ENCODE measurements at places on chromosomes 5 and 9.

GRCh38 chr5:44847206-44847852 lies 38.6 kb downstream of the MRPS30 start:
- DNase-seq, result no peak

DNA sequence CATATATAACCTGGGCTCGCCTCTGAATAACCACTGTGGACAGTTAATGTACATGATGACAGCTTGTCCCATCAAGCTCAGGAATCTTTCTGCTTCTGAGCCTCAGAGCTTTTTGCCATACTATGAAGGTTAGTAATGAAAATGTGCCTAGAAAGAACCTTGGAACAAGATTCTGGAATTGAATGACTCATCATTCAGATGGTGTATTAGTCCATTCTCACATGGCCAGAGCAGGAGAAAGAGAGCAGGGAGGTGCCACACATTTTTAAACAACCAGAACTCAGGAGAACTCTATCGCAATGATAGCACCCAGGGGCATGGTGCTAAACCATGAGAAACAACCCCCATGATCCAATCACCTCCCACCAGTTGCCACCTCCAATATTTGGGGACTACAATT lies 542.1 kb downstream of the PRR16 start:
- DNase-seq, result no peak

DNA sequence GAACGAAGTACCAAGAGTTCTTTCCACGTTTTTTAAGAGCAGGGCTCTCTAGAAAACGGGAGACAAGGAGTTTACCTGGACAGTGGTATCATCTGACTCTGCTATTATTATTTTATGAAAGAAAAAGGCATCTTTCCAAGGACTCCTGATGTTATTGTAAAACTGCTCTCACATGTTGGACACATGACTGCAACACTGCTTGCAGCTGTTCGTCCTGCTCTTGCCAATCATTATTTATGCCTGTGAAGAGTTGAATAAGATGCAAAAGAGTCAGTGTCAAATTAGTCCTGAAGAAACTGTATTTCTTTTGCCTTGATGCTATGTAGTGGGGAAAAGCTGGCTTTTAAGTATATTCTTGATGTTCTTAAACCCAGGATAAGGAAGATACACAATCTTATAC lies 284.5 kb upstream of the PTGER4 start:
- DNase-seq, result no peak

- DNase-seq, result no peak
These were observed 41.1 kb downstream of the XRCC4 start for GRCh38 chr5:83118471-83118870.

DNA sequence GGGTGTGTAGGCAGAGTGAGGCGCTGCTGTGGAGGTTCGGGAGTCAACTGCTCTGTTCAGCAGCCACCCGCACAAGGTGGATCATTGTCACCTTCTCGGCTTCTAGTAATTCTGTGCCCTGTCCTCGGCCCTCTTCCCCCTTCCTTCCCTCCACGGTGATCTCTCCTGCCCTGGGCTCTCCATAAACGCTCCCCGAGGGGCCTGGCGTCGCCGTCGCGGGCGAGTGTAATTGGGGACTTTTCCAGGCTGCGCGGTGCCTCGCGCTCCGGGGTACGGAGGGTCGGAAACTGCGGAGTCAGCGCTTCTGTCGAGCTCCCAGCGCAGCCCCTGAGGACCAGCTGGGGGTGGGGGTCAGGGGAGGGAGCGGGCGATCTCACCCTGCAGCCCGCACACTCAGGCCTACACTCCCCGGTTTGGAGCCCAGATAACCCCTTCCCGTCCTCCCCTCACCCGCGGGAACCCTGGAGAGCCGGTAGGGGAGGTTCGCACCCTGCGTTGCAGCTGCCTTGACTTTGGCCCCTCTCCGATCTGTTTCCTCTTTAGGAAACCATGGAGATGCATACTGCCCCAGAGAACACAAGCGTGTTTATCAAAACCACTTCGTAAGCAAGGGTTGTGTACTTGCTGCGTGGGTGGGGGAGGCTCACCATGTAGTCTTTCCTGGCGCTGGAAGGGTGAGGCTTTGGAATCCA lies 188.3 kb upstream of the ZNF618 start:
- no peak for DNase-seq

DNA sequence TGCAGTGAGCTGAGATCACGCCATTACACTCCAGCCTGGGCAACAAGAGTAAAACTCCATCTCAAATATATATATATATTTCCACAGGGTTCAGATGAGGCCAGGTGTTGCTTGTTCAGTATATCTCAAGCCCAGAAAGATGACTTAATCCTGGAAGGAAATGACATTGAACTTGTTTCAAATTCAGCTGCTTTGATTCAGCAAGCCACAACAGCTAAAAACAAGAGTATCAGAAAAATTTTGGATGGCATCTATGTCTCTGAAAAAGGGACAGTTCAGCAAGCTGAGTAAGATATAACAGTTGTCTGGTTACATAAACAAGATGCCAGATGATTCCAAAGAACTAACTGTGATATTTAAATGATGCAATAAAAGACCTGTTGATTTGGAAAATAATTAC lies 352.0 kb downstream of the KCTD16 start:
- no peak for DNase-seq

- DNase-seq, result no peak
These were observed 720 bp downstream of the NOTCH1 start for GRCh38 chr9:136544964-136545691.

GRCh38 chr9:35335164-35335563 lies 154.7 kb upstream of the RUSC2 start:
- DNase-seq, result no peak

- DNase-seq, result no peak
These were observed 6.9 kb downstream of the KIAA1958 start for GRCh38 chr9:112493393-112494137.

DNA sequence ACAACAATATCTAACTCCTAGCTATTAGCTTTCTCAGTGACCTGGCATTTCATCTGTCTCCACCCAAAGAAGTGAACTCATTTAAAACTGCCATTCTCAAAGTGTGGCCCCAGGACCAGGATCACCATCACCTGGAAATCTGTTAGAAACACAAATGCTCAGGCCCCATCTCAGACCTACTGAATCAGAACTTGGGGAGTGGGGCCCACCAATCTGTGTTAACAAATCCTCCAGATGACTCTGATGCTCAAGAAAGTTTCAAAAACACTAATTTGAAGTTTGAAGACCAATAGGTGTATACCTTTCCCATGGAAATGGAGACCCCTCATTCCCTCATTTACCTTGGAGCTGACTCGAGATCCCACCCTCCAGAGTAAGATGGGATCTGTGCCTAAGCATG lies 72.3 kb downstream of the PRELID2 start:
- no peak for DNase-seq

GRCh38 chr5:171850324-171850947 lies 64.8 kb downstream of the SMIM23 start:
- no peak for DNase-seq

DNA sequence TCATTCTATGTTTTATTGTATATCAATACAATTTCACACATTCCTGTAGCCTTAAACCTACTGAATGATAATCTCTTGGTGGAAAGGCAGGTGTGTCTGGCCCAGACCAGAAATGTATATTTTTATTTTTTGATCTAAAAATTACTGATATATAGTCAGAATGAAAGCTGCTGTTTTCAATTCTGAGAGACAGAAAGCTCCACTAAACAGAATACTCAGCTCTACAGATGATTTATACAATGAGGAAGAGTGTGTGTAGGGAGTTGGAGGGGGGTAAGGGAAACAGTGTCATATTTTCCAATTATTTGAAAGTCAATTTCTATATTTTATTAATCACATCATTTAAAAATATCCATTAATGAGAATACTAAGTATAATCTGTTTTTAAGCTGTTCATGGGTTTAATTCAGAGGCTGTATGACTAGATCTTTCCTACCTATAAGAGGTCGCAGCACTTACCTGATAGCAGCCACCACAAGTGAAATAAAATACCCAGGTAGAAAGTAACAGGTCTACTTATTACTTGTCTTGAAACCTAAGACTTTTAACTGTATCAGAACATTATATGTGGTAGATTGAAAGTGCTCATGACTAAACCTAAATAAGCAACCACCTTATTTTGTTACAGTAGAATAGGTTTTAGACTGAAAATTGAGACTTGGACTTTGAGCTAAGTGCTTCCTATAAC lies 183.4 kb downstream of the TMC1 start:
- DNase-seq, result no peak

GRCh38 chr5:1724822-1725602 lies 74.6 kb downstream of the MRPL36 start:
- DNase-seq, result no peak

- no peak for DNase-seq
These were observed 50.2 kb downstream of the RICTOR start for GRCh38 chr5:39024005-39024404.

GRCh38 chr9:16542290-16542689 lies 328.2 kb downstream of the BNC2 start:
- DNase-seq, result no peak

DNA sequence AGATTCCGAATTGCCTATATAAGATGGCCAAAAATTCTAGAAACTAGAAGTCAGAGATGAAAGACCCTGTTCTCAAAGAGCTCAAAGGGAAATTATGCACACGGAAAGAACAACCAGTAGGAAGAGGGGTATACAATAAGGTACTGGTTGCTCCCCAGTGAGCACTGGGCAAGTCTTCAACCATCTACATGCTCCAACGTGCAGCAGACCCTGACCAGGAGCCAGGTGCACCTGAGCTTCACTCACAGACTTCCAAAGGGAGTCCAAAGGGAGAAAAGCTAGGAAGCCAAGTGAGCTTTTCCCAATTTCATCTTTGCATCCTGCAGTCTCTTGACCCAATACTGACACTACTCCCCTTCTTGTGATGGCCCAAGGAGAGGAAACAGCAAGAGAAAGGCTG lies 3.9 kb downstream of the REEP5 start:
- no peak for DNase-seq

- no peak for DNase-seq
These were observed 218.7 kb downstream of the ARRDC3 start for GRCh38 chr5:91164424-91164823.

- no peak for DNase-seq
These were observed 6.6 kb downstream of the OTULINL start for GRCh38 chr5:14588145-14588544.

- no peak for DNase-seq
These were observed 84.9 kb downstream of the NTRK2 start for GRCh38 chr9:84754461-84754860.

GRCh38 chr9:72131206-72131605 lies 18.0 kb upstream of the GDA start:
- no peak for DNase-seq

GRCh38 chr9:98831696-98832095 lies 24.2 kb downstream of the GALNT12 start:
- DNase-seq, result no peak

DNA sequence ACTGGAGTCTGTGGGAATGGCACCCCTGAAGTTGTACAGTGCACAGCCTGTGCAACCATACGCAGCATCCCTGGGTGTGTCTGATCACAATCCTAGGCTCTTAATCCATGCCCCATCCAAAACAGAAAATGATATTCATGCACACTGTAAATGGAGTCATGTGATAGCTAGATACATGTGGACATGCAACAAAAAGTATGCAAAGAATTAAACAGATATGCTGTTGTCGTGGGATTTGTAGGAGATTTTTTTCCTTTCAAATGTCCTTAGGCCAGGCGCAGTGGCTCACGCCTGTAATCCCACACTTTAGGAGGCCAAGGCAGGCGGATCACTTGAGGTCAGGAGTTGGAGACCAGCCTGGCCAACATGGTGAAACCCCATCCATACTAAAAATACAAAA lies 36.1 kb downstream of the PRRX2 start:
- DNase-seq, result no peak

DNA sequence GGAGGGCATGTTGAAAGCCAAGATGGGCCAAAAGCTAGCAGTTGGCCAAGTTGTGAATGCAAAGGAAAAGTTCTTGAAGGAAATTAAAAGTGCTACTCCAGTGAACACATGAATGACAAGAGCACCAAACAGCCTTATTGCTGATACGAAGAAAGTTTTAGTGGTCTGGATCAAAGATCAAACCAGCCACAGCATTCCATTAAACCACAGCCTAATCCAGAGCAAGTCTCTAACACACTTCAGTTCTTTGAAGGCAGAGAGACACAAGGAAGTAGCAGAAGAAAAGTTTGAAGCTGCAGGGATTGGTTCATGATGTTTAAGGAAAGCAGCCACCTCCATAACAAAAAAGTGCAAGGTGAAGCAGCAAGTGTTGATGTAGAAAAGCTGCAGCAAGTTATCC lies 71.6 kb downstream of the ERCC6L2 start:
- no peak for DNase-seq

DNA sequence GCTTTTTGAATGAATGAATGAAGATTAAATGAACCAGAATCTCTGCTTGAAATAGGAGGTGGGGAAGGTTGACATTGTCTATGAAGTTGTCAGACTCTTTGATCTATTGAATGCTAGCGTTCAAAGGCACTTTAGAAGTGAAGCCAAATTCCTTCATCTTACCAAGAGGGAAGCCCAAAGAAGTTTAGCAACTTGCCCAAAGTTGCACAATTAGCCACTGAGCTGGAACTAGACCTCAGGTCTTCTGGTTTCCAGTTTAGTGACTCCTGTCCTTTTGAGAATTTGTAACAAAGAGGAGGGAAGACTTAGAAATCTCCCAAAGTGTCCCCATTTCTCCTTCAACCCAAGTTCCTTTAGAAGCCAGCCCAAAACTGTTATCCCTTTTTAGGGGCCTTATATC lies 20.7 kb upstream of the SLC1A3 start:
- no peak for DNase-seq

GRCh38 chr9:117543089-117543488 lies 128.2 kb upstream of the ASTN2 start:
- no peak for DNase-seq
